ENCODE measurements at places on chromosomes 7 and 10. TPM values are rescaled to one million over a fixed set of nuclear protein-coding genes. Genes with fewer than 3 reads are reported as not detected.

- DNase-seq, result peak; percentile 79
These were observed 45.3 kb downstream of the TACC2 start for GRCh38 chr10:122034149-122034756.

DNA sequence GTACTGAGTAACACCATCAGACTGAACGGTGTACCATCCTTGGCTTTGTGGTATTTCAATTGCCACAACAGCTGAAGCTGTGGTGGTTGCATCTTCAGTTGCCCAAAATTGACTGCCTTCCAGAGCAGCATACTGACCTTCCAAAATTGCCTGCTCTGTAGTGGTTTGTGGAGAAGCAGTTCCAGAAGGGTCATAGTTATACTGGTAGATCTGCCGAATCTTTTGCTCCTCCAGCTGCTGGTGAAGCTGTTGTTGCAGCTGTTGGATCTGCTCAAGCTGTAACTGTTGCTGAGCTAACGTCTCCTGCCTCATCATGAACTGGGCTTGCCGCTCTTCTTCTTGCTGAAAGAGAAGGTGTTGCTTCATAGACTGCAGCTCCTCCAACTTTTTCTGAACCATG is 212.2 kb downstream of the PCLO start:
- DNase-seq, result no peak

TMEM139 gene
- not detected for total RNA-seq

DNA sequence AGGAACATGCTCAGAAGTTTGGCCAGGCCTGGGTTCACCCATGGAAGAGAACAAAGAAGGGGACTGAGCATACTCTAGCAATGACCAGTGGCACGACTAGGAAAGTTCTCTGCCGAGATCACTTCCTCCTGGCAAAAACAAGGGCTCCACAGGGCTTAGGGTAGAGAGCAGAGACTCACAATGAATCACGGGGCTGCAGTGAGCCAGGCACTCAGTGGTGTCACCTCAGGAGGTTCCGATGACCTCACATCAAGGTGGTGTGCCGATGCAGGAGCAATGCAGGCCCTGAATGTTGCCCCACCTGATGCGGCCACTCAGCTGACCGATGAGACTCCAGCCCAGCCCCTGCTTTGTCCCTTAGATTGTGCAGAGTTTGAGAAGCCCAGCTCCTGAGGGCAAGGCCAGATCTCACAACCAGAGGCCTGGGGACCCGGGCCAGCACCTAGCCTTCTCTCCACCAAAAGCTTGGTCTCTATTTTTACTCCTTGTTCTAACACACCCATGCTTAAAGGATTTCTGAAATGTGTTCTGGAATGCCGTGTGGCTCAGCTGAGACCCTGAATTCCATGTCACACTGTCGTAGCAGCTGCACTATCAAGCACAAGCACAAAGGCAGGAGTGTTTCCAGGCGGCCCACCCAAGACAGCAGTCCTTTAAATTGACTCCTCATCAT is 60.9 kb downstream of the COBL start:
- peak; percentile 9 for DNase-seq

DNA sequence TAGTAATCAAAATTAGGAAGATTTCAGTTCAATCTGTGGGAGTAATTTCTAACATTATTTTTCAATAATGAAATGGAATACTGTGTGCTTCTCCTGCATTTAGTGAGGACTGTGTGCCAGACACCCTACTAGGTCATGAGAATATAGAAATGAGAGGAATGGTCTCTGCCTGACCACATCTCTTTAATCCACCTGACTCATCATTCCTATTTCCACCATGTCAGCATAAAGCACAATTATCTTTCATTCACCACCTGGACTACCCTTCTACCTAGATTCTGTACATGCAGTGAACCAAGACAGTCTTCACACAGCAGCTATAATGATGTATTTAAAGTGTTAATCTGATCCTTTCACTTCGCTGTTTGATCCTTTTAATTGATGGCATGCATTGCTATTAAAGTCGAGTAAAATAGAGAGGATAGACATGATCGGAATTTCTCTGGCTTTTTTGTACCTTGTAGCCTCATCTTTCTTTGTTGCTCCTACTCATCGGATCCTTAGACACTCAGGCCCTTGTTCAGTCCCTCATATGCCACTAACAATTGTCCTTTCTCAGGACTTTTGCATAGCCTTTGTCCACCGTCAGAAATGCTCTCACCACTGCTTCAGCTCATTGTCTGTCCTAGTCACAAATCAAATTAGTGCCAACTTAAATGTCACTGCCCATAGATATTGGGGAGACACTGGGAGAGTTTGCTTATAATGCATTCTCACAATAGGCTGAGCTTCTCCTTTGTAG is 1037.1 kb downstream of the REEP3 start:
- no peak for DNase-seq

- no peak for DNase-seq
These were observed at the start of gene INMT for GRCh38 chr7:30751696-30752273. Gene INMT, plus strand, starts transcription at chr7:30752135. Its CDS starts 16 bp downstream, at chr7:30752151.

PNLIPRP2 gene
- total RNA-seq, result not detected

DNA sequence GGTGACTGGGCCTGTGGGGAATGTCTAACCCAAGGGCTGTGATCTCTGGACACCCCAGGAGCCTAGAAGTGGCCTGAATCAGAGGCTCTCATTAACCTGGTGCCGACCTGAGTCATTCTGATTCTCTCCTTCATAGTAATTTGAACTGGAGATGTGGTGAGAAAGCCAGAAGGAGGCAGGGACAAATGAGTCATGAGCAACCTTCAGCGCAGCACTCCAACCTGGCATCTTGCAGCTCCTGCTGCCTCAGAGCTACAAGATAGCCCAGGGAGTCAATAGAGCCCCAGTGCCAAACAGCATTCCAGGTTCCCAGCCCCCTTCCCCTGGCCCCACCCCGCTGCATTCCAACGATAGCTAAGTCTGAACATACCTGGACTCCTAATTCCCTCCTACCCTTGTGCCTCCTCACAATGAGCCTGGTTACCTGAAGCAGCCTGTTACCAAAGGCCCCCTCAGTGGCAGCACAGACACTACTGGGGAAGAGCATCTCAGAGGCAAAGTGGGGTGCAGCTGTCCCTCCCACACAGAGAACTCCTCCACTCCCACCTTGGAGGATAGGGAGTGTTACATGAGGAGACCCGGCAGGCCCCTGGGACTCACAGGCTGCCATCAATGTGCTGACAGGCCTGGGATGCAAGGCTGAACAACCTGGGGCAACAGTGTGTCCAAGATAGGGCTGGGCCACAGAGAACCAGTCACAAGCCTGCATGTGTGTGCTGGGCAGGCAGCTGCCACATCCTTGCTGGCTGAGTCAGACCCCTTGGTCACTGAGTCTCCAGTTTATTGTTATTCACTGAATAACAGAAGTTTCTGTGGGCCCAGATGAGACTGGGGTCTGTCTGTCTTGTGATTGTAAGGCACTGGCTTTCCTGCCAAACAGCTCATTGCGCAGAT is 76.8 kb upstream of the LEP start:
- peak; percentile 96 for DNase-seq

ASIC3 gene
- 0.20 TPM for total RNA-seq
